ENCODE measurements at places on chromosomes 11 and 22.
A peak's percentile ranks its signal among the peaks of the same experiment; 100 is the strongest.

GRCh38 chr22:49613108-49613507, 214.6 kb downstream of the BRD1 start:
- DNase-seq: no peak

- DNase-seq: no peak
Observed at GRCh38 chr22:17732251-17732854, 41.9 kb downstream of the BID start.

DNA sequence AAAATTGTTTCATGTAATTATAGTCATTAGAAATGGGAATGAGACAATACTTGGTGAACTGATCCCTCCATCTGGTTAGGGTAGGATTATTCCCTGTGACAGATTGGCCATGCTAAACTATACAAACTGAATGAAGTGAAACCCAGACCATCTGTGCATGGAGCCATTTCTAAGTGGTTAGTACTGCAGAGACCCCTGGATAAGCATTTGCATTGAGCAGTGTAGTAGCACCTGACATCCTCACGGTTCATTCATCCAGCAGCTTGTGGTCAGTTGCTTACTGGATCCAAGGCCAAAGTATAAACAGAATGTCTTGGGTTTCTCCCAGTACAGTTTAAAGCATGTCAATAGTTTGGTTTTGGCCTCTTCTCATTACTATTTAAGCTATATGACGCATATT, 93.8 kb upstream of the ARHGAP42 start:
- no peak for DNase-seq

- no peak for DNase-seq
Observed at GRCh38 chr11:2129699-2130366, 9.4 kb downstream of the IGF2 start.

DNA sequence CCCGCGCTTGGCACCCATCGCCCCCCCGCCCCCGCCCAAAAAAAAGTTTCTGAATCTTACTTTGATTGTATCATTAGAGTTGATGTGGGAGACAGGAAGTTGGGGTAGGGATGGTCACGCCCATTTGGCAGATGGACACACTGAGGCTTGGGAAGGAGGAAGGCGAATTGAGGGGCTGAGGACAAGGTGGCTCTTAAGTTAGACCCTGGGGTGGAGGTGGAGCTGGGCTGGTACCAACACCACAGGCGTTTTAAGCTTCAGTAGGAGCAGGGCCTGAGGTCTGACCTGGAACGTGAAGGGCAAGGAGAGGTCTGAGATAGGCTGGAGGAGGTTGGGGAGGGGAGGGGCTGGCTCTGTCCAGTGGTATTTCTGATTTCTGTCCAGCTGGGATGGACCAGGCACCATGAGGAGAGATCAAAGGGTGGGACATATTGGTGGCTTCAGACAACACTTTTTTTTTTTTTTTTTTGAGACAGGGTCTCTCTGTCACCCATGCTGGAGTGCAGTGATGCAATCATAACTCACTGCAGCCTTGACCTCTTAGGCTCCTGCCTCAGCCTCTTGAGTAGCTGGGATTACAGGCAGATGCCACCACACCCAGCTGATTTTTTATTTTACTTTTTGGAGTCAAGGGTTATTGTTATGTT, 799 bp upstream of the CDC42BPG start:
- DNase-seq: no peak

DNA sequence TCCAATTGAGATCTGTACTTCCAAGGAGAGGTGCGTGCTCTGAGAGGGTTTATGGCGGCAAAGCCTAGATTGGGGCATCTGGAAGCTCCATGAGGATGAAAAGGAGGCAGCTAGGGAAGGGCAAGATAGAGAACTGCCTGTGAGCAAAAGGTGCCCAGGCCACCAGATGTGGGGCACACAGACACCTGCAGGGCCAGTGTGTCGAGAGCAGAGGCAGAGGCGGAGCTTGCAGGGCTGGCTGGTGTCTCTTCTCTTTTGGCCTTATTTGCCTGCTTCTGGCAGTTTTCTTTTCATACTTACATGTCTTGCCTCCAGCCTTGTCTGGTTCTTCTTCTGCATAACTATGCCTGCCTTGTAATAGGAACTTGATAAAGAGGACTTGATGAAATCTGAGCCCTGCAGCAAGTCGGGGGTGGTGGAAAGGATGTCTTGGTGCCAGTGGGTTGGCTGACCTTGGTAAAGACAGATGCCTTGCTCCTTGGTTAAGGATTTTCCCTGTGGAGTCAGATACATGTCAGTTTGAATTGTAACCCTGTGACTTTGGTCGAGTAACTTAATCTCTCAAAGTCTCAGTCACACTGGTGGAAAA, 680.3 kb downstream of the NTM start:
- no peak for DNase-seq

DNA sequence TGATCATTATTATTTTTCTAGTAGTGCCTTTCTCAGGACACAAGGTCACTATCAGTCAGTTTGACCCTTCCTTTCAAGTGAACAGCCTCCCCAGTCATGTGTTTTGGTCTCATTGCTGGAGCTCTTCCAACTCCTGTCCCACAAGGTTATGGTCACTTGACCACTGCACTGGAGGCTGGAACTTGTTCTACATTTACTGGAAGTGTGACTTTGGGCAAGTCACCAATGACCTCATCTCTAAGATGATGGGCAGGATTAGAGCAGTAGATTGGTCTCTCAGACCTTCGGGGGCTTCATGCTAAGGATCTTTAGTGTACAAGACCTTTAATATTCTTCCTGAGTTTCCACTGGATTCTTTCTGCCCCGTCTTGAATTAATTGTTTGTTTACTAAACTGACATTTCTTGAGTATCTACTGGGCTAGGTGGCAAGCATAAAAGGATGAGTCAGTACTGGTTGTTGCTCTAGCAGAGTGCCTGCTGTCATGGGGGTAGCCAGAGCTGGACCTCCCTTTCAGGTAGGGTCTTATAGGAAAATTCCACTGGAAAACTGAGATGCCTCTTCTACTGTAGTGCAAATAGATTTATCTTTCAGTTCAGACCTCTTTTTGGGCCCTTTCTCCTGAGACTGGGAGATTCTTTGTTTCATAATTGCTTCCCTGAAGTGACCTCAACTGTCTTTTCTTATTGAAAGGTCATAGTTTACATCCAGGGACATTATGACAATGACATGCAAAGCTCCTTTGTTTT, 106.8 kb downstream of the GRAMD1B start:
- peak; percentile 59 for DNase-seq

- peak; percentile 42 for DNase-seq
Observed at GRCh38 chr11:34358728-34359547, 1.1 kb upstream of the ABTB2 start.

DNA sequence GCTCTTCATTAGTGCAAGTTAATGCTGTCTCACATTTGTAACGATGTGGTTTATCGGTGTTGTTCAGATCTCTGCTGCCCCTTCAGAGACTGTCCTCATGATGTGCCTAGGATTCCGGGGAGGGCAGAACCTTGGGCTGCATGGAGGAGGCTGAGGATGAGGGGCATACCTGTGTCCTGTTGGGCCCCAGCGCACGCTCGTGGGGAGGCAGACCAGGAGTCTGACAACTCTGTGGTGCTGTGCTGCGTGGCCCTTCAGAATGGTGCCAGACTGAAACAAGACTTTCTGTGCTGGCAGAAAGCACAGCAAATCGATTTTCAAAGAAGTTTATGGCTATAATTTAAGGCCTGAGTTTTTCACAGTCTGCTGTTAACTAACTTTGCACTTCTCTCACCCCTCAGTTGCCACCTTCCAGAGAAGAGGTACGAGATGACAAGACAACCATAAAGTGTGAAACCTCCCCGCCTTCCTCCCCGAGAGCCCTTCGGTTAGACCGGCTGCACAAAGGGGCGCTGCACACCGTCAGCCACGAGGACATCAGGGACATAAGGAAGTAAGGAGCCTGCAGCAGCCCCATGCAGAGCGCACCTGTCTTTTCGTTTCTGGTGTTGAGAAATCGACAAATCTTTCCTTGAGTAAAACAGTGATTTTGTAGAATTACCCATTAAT, 44.3 kb upstream of the CTTN start:
- no peak for DNase-seq

- no peak for DNase-seq
Observed at GRCh38 chr11:45655012-45655283, 10.5 kb downstream of the CHST1 start.

DNA sequence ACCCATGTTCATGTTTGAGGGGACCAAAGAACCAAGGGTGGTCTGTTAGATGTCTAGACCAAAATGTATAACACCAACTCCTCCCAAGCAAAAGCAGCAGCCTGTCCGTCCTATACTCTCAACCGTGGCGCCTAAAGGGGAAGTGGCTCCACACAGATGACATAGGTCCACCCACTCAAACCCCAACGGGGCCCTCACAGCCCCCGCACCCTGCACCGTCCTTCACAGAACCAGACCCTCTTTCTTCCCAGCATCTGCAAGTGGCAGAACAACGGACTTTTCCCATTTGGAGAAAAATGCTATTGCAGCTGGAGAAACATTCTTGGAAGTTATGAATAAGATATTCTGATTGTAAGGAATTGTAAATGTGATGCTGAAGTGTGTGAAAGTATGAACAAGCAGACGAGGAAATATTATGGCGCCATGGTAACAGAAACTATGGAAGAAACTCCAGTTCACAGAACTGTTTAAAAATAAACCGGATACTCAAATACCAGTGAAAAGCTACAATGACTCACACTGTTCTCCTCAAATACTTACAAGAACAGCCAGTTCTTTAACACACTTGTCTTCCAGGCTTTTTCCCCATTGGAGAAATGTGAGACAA, 76.5 kb upstream of the ARFGAP3 start:
- no peak for DNase-seq

- no peak for DNase-seq
Observed at GRCh38 chr22:17260298-17260697, 41.1 kb upstream of the ADA2 start.

- DNase-seq: no peak
Observed at GRCh38 chr22:31830721-31831070, 76.9 kb downstream of the DEPDC5 start.

- DNase-seq: no peak
Observed at GRCh38 chr22:26324150-26324549, 104.9 kb upstream of the ASPHD2 start.

GRCh38 chr11:6717426-6717825, 34.3 kb upstream of the MRPL17 start:
- DNase-seq: no peak

GRCh38 chr11:91972665-91973266, 251.9 kb upstream of the FAT3 start:
- no peak for DNase-seq

DNA sequence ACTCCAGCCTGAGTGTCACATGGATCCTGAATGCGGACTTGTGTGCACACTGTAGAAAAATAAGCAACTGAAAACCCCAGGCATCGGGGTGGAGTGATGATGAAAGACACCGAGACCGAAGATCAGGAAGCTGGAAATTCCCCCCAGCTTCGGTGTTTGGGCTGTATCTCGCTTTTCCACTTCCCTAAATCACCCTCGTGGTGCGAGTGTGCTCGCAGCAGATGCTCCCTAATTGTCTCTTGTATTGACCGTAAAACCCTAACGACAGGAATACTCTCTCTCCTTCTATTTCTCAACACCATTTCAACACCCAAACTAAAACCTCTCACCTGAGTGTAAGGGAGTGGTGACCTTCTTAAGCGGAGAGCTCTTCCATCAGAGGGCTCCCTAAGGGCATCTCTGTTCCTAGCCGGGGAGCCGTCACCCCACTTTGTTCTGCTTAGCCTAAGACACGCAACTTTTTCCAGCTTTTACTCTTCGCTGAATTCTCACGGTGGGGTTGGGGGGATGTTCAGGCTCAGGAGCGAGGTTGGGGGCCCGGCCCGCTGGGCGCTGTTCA, 635 bp upstream of the GRK3 start:
- DNase-seq: no peak

DNA sequence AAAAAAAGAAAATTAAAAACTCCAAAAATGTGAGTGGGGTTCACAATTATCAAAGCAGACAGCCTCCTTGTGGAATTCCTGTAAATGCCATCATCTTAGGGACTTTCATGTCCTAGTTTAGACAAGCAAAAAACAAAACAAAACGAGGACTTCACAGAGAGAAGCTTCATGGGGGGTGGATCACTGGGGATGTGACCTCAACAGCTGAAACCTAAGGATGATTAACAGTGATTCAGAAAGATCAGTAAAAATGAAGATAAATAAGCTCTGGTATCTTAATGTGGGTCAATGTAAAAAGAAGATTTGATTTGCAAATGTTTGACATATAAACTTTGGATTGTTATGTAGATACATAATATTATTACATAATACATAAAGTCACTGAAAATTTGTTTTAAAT, 8.1 kb upstream of the OR10W1 start:
- no peak for DNase-seq

- no peak for DNase-seq
Observed at GRCh38 chr11:66287211-66287888, 1.6 kb downstream of the YIF1A start.

- peak; percentile 67 for DNase-seq
Observed at GRCh38 chr11:2778630-2779498, 79.1 kb upstream of the KCNQ1OT1 start.

DNA sequence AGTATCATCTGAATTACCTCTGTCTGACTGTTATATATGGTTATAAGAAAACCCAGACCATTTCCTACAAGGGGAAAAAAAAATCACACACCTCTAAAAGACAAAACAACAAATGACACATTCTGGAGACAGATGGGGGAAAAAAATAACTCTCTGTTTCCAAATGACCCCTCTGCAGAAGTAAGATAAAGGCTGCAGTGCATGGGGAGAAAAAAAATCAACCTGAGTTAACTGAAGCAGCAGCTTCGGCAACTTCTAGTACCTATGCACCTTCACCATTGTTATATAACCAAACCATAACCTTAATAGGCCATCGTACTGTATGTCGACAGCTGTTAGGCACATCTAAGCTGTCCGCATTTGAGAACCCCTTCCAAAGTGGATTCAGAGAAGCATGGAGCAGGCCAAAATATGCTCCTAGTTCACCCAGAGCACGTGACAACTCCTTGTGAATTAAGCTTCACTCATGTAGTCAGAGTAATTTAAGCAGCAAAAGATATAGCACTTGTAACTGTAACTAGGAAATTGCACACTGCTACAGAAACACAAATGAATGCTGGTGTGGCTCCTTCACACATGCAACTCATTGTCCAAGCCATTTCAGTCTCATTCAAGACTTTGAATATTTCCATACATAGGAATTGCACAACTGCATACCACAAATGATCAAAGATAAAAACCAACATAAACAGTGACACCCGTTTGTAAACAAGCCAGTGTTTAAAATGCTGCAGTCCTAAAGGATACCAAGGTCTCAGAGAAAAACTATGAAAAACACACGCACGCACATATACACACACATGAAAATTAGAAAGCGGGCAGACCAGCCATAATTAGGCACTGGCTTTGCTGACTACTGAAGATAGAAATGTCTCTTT, 2.7 kb downstream of the SIK3 start:
- no peak for DNase-seq

- no peak for DNase-seq
Observed at GRCh38 chr11:119023741-119024140, 5.2 kb downstream of the TRAPPC4 start.

- no peak for DNase-seq
Observed at GRCh38 chr11:1742371-1742770, 8.0 kb downstream of the IFITM10 start.

DNA sequence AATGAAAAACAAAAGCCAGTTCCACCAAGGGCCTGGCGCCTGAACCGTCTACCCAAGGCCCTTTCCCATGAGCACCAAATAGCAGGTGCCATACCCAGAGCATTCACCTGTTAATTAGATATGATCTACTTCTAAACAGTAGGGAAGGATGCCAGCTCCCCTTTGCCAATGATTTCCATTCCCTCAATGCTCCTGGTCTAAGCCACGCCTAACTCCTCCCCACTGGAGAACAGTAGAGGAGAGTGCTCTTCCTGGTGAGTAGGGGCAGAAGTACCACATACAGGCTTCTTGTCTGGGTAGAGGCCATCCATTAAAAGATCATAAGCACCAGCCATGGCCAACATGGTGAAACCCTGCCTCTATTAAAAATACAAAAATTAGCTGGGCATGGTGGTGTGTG, 40.7 kb downstream of the PACSIN2 start:
- DNase-seq: no peak
